ENCODE measurements at places on chromosomes 6 and 20.

- DNase-seq: no peak
Observed at GRCh38 chr6:85945459-85946185, 302.9 kb upstream of the SYNCRIP start.

DNA sequence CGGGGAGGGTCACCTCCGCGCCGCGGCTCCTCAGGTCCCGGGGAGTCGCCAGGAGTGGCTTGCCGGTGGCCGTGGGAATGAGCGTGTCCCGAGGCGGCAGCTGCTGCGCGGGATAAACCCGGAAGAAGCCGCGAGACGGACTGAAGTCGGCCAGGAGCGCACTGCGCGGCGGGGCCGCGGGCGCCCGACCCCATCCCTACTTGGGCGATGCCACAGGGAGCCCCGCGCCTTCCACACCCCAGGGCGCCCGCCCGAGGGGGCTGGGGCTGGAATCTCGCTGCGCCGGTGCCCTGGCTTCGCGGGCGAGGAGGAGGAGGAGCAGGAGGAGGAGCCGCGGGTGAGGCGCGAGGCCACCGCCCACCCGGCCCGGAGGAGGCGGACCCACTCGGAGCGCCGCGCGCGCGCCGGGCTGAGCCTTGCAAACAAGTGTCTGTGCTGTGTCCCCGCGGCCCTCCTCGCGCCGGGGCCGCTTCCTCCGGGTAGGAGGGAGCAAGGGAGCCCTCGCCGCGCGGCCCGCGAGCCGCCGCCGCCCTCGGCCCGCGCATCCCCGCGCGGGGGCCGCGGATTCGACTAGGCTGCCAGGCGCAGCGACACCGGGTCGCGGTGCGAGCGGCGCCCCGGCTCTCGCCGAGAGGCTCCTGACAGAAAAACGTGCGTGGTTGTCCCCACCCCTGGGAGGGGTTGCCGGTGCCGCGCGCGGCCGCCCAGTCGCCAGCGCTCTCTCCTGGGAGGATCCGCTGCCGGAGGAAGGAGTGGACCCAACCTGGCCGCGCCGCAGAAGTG is at the start of gene ZDHHC14:
TSS of gene ZDHHC14 (plus strand) at position 412 of the 783 bp plus-strand sequence.
- DNase-seq: peak; percentile 68

- DNase-seq: no peak
Observed at GRCh38 chr6:41366150-41366549, 30.7 kb downstream of the NCR2 start.

DNA sequence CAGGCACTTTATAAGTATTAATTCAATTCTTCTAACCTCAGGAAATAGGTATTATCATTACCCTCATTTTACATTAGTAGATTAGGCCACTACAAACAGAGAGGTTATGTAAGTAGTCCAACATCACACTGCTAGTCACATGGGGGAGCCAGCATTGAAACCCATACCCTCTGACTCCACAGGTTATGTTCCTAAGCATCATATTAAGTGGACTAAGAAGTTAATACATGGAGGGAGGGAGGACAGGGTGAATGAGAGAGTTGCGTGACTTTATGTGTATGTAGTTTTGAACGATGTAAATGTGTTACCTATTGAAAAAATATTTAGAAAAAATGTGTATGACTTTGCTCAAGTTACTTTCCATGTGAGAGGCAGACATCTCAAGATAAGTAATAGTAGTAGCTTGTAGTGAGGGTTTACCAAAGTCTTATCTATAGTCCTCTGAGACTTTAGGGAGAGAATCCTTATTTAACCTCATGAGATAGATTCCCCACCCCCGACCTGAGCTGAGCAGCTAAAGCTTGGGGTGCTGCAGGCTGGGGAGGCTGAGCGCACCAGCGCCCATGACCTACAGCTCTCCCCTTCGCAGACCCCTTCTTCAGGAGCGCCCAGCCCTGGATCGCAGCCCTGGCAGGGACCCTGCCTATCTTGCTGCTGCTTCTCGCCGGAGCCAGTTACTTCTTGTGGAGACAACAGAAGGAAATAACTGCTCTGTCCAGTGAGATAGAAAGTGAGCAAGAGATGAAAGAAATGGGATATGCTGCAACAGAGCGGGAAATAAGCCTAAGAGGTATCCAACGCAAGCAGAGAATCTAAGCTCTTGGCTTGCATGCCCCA is 7.5 kb downstream of the BTN3A2 start:
- no peak for DNase-seq

DNA sequence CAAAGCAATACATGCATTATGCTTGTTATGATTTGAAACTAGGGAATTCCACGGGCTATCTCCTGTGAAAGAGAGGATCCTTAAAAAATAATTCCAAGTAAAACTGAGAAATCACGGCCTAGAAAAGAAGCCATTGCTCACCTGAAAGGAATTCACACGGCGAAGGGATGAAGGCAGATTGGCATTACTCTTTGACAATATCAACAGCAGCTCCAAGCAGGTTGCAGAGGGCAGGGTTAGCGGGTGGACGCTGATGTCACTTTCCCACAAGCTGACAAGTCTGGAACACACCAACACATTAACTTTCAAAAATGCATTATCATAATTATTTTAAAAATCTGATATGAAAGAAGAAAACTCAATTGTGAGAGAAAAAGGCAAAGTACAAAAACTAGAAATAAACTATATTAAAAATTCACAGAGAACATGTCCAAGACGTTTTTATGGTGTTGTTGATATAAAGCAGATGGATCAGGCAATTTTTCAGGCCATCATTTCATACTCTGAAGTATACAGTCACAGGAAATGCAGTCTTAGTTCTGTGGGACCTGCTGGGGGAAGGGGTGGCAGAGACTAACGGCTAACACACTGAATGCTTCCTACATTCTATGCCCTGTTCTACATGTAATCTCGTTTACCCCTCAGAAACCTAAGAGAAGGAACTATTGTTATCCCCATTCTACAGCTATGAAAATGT is 108.3 kb downstream of the UBE3D start:
- no peak for DNase-seq

GRCh38 chr6:144334150-144334708 is 49.1 kb downstream of the UTRN start:
- DNase-seq: no peak
